ENCODE measurements at places on chromosomes 6 and 20. TPM values are rescaled to one million over a fixed set of nuclear protein-coding genes. Genes with fewer than 3 reads are reported as not detected.

DTNBP1 gene
- 26.2 TPM for total RNA-seq

NELFE gene
- 55.5 TPM for total RNA-seq

ESR1 gene
- 4.1 TPM for total RNA-seq

SLC35B2 gene
- total RNA-seq, result 26.0 TPM

PHACTR2 gene
- 96.8 TPM for total RNA-seq

EGFL8 gene
- 20.7 TPM for total RNA-seq

TCEA2 gene
- total RNA-seq, result 71.1 TPM

SRMS gene
- total RNA-seq, result not detected

ZDHHC14 gene
- total RNA-seq, result 17.8 TPM

HLA-DRB1 gene
- total RNA-seq, result 157 TPM

WFDC5 gene
- not detected for total RNA-seq

TGIF2 gene
- 11.8 TPM for total RNA-seq

BLOC1S5 gene
- 11.6 TPM for total RNA-seq

NOX3 gene
- not detected for total RNA-seq

C6orf58 gene
- total RNA-seq, result not detected

LRFN2 gene
- not detected for total RNA-seq

TSHZ2 gene
- 24.9 TPM for total RNA-seq

COL10A1 gene
- 0.99 TPM for total RNA-seq

GINS1 gene
- 1.5 TPM for total RNA-seq

EEF1A2 gene
- 0.88 TPM for total RNA-seq
